ENCODE measurements at places on chromosomes 7 and 10.

DNA sequence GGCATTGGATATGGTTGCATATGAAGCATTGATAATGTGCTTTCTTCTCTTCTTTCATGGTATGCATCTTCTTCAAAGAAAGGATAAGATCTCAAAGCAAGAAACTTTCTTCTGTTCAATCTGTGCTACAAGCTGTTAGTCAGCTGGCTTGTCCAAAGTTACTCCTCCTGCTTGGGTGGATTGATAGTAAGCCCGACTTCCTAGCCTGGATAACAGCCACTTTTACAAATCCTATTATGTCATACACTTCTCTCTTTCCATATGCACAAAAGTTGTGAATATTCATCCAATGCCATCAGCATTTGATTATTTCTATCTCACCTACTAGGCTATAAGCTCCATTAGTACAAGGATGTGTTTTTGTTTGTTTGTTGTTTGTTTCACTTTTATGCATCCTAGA is 891.0 kb upstream of the SORCS1 start:
- DNase-seq, result no peak

DNA sequence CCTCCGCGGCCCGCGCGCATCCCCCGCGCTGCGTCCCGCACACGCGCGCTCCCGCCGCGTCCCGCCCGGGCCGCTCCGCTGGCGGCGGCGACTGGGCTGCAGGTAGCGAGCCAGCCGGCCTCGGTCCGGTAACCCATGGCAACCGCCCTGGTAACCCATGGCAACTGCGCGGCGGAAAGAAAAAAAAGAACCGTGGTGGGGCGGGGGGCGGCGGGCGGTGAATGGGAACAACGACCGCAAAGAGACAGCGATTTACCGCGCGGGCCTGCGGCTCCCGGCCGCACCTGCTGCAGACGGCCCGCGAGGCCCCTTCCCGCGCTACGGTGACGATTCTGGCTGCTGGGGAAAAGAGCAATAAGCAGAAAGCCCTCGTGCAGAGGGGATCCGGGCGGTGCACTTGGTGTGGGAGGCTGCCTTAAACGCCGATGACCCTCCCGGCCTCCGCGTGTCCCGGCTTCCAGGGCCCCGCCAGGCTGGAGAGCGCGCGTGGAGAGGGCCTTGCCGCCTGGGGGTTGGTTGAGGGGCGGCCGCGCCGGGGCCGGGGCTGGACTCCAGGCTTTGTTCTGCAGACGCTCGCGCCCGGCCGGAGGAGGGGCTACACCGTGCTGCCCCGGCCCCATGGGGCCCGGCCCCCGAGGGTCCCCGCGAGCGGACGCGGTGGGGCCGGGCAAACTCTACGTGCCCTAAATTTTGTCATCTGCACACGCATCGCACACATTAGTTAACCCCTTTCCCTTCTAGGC is 84.7 kb downstream of the SNX10 start:
- DNase-seq, result peak; percentile 84

GRCh38 chr10:9243941-9244411 is 1189.5 kb downstream of the GATA3 start:
- DNase-seq, result no peak

- no peak for DNase-seq
These were observed 179.8 kb downstream of the CXCL12 start for GRCh38 chr10:44205067-44205466.

DNA sequence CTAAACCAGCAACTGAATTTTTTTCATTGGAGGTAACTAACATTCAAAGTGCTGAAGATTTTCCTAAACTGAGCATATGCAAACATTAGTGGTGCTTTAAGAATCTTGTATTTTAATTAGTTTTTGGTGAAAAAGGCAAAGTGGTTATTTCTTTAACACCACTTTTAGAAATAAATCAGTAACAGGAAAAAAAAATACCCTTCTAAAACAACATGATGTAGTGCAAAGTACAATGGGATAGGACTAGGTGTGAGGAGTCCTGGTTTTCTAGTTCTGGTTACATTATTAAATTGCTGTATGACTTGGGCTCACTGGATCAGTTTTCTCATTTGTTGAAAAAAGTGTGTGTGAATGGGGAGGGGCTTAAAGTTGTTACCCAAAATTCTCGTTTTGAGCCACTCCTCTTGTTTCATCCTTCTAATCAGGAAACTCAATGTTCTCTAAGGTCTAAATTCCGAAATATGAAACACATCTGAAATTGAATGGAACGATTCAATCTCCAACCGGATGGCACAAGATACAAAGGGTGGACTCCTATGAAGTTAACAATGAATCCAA is 1.8 kb downstream of the WASL start:
- no peak for DNase-seq

DNA sequence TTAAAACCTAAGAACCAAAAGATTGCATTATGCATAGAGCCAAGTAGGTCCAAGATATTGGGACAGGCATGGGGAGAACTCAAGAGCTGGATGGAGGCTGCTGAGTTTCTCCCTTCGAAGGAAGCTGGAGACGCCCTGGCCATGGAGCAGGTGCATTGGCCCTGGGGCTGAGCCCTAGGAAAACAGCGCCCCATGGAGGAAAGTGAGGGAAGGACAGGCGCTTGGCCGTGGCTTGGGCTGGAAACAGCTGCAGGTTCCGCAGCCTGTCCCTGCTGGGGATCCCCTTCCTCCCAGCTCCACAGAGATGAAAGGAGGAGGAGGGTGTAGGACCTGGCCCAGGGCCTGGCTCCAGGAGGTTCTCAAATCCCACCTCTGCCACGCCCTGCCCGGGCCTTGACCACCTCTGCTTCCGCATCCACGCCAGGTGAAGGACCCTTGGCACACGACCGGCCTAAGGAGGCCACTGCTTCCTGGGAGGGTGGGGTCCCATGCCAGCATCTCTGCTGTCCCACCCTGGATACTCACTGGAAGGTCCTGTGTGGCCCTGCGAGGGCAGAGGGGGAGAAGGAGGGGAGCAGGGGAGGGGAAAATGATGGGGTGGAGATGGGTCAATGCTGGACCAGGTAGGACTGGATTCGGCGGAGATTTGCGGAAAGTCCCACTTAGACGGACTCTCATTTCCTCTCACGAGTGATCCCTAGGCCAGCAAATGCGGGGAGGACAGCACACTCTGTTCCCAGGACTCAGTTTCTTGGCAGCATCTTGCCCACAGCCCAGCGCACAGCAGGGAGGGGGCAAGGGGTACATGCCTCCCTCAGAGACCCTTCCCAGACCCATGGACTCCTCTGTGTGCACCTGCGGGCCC is 258.6 kb upstream of the TCERG1L start:
- DNase-seq, result no peak

- no peak for DNase-seq
These were observed 912.9 kb downstream of the GRM8 start for GRCh38 chr7:126339813-126340212.

- DNase-seq, result no peak
These were observed 36.3 kb downstream of the TRIL start for GRCh38 chr7:28921822-28922221.

GRCh38 chr7:13981070-13981469 is 8.4 kb downstream of the ETV1 start:
- DNase-seq, result peak; percentile 72

- DNase-seq, result no peak
These were observed 22.3 kb downstream of the CALML5 start for GRCh38 chr10:5476918-5477525.

- DNase-seq, result no peak
These were observed 311.4 kb upstream of the AKR1E2 start for GRCh38 chr10:4514445-4515108.

GRCh38 chr7:123612024-123612423 is 10.4 kb downstream of the ASB15 start:
- DNase-seq, result no peak

GRCh38 chr7:940599-941408 is 13.7 kb downstream of the ADAP1 start:
- no peak for DNase-seq

DNA sequence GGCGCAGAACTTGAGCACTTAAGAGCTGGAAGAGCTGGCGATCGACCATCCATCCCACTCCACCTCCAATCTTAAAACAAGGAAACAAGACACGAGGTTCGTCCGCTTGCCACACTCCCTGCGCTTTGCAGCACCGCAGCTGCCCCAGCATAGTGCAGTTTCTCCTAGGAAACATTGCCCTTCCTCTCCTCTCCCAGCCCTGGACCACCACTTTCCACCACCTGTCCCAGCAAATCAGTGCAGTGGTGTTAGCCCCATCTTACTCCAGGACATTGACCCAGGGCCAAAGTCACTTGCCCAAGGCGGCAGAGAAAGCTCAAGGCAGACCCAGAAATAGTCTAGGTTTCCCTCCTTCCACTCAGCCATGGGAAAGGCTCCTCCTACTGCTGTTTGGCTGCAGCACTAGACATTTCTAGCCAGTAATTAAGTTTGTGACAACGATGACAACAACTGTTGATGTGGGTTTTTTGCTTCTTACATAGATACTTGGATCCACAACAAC is 1.5 kb upstream of the PARD3 start:
- DNase-seq, result peak; percentile 52

GRCh38 chr7:38817526-38817925 is 91.5 kb downstream of the VPS41 start:
- peak; percentile 31 for DNase-seq

GRCh38 chr7:42692621-42693020 is 219.2 kb downstream of the C7orf25 start:
- no peak for DNase-seq

Data from renal pelvis (tissue), 12 donors.